GM10248 (cell line): ENCODE measurements at places on chromosomes 3 and 15.
A peak's percentile ranks its signal among the peaks of the same experiment; 100 is the strongest.

DNA sequence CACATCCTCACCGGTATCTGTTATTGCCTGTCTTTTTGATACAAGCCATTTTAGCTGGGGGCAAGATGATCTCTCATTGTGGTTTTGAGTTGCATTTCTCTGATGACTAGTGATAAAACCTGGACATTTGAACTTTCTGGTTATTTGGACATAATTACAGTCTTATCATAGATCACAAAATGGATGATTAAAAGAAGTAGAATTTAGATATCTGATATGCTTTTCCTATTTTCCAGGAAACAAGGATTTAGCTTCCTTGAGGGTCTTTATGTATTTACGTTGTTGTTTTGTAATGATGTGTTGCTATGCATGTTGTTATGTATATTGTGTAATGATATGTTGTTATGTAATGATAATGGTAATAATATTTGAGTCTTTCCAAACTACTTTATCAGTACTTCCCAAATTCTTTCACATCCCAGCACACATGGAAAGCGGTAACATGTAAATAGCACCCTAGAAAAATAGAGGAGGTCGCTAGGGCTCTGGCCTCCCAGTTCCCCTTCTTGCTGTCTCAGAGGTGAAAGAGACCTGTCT lies 53.8 kb downstream of the GJD2 start:
- no peak for DNase-seq

DNA sequence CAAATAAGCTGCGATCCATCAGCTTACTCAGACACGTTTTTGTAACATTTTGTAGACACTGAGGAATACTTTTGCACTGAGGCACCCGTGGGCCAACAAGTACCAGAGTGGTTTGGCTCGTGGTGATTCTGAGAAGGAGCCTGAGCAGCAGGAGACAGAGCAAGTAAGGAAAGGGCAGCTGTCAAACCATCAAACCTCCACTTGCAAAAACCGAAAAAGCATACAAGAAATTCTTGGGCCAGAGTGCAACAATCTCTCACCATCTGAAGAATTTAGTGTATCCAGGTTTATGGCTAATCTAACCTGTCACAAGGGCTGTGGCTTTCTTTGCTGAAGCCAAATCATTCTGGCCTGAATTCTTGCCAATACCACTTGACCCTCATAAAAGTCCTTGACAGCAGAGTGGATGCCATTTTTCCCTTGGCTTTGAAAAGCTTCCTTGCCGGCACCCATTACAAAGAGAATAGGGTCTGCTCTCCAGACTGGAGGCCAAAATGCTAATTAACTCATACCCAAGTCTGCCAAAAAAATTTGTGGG lies 56.7 kb downstream of the MYO1E start:
- DNase-seq = no peak

DNA sequence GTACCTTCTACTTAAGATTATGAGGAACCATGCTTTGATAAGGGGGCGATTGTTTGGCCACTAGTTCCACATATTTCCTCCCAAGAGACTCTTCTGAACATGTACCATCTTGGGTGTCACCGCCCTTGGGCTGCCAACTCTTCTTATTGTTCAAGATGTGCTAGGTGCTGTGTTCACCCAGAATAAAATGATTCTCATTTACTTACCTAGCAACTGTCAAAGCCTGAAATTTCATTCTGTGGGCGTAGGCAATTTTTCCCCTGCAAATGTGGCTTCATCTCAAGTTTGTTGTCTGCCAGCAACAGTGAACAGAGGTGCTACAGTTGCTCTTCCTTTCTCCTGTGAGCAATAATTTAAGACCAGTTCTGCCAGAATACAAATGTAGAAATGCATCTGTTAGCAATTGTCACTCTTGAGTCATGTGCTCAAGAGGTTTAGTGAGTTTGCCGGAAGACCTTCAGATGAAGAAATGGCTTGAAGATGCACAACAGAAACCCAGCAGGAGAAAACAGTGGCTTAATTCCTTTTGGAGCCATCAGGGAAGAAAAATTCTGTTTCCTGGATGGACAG lies 41.3 kb upstream of the RARB start:
- no peak for DNase-seq

DNA sequence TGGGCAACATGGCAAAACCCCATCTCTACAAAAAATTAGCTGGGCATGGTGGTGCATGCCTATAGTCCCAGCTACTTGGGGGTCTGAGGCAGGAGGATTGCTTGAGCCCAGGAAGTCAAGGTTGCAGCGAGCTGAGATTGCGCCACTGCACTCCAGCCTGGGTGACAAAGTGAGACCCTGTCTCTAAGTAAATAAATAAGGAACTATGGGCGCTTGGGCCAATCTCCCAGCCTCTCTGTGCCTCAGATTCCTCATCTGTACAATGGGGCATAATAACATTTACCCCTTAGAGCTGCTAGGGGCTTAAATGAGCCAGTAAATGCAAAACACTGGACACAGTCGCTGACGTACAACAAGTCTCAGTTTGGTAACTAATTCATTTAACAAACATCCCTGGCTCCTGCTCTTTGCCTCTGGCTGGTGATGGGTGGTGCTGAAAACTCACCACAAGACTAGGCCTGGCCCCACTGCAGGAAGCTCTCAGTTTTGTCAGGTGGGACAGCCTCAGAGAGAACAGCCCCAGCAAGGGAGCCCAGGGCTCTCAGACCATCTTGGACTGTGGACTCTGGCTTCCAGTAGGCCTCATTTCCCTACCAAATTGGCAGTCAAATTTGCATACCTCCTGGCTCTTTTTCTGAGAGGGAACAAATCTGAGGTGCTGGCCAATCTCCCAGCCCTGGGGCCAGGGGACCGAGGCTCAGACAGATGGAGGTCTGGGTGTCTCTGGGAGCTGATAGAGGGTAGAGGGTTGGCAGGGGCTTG lies 6.4 kb upstream of the TBC1D2B start:
- DNase-seq = peak; percentile 39

DNA sequence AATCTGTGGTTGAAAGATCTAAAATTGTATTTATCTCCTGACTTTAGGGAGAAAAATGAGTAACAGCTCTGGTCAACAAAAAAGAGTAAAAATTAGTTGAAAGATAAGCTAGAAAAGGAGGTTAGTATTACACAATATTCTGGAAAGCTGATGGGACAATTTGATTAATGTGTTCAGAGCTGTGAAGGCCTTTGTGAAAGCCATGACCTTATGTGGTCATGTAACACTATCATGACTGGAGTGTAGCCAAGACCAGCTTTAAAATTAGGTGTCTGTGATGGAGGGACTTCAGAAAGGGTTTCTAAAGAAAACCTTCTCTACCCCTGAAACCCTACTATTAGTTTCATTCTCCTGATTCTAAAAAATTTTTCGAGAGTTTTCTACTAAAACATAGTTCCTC lies 127.2 kb downstream of the NFKBIZ start:
- peak; percentile 37 for DNase-seq

DNA sequence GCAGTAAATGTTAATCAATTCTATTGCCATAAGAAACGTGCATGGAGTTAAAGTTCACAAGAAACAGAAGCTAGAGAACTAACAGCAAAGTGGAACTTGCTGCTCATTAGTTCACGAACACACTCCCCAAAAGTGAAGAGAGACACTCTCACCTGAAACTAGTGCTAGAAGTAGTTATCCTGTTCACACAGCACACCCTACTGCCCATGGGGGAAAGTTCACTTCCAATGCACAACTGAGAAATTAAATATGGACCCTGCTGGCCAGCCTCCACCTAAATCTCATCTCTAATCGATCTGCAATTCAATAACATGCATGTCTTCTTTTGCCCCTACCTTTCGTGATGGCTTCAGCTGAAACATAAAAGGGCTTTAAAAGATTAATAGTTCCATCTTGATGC lies 39.4 kb upstream of the FRMD4B start:
- DNase-seq = peak; percentile 37

GRCh38 chr15:68177742-68178141 lies 27.4 kb downstream of the CALML4 start:
- DNase-seq = no peak

- DNase-seq = no peak
These were observed 16.8 kb downstream of the CIDEC start for GRCh38 chr3:9863058-9863772.

DNA sequence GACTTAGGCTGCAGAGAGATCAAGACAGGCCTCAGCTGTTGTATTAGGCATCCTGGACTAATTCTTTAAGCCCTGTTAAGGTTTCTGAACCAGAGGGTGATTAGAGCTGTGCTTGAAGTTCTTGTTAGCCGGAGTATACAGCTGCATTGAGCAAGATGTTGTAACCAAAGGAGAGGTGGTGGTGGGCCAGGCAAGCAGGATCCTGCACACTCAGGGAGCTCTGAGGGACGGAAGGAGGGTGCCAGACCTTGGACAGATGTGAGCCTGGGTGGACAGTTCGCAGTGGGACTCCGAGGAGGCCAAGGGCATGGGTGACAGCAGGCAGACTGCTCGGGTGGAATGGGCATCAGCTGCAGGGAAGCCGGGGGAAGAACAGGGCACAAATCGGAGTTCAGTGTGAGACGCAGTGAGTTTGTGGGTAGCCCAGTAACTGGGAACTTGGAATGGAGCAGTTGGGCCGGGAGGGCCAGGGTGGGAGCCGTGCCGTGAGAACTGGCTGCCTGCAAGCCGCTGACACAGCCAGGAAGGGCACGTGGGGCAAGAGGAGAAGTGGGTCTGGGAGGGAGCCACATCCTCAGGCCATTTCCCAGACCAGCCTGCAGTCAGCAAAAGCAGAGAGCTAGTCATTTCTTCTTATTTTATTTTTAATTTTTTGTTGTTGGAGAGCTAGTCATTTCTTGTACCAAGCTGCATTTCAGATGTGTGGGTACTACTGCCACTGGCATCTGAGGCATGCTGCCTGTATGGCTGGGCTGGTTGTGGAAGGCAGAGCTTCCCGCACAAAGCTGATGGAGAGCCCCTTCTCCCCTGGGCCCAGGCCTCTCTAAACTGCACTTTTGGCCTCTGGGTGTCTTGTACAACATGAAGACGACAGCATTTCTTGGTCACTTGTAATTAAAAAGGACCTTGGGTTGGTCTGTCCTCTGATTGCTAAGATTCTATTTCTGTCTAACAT lies 61.0 kb downstream of the PGPEP1L start:
- DNase-seq = no peak

DNA sequence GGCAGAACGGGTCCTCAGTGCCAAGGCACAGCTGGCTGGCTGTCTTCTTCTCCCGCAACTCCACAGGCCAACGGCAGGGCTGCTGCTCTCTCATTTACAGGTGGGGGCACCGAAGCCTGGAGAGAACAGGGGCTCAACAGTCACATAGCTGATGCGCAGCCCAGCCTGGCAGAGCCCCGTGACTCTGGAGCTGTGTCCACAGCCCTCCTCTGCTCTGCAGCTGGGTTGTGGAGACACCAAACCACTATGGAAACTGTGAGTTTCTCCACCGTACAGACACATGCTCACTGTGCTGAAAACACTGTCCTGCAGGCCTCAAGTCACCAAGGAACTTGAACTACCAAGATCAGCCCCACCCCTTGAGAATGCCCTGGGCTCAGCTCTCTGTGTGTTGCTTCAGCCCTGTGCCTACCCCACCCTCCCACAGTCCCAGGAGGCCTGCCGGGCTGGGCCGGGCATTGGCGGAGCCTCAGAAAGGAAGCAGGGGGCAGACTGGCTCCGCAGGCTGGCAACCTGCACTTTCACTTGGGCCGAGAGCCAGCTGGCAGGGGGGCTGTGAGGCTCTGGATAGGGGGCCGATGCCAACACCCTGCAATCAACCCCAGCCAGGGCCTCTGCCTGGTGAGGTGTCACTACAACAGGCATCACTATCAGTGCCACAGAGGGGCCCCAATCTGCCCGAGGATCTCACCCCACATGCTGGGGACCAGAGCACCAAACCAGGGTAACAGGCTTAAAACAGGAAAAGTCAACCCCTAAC lies 113.7 kb upstream of the RPL32 start:
- no peak for DNase-seq

DNA sequence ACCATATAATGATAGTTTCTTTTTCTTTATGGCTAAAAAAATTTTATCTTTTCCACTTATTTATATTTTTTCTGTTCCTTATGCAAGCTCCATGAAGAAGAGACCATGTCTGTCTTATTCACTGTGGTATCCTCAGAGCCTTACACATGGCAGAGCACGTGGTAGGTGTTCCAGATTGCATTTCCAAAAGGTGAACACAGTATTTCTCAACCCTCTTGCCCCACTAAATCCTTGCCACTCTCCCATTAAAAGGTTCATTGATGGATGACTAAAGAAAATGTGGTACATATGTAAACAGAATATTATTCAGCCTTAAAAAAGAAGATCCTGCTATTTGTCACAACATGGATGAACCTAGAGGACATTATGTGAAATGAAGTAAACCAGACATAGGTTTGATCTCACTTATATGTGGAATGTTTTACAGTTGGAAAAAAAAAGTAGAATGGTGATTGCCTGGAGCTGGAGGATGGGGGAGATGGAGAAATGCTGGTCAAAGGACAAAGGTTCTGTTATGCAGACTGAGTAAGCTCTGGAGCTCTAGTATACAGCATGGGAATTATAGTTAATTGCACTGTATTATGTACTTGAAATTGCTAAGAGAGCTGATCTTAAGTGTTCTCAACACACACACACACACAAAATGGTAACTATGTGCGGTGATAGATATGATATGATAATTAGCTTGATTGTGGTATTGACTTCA lies 266.7 kb downstream of the CNTN3 start:
- no peak for DNase-seq

DNA sequence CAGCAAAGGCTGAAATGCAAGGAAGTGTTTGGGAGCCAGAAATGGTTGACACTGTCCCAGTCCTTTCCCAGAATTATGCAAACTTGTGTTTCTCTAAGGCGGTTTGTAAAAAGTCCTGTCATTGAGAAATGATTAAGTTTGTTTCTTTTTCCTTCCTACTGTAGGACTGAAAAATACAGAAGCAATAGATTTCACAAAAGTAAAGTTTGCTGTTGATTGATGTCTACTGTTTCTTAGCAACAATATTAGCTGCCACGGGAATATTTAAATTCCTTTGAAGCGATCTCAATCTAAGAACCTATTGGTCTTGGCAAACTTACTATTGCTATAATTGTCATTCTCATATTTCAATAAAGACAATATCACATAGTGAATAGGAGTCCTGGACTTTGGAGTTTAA lies 100.7 kb upstream of the IL12A start:
- DNase-seq = no peak

- DNase-seq = no peak
These were observed 636.8 kb upstream of the KCNMB2 start for GRCh38 chr3:177899275-177900067.

GRCh38 chr3:157410945-157411344 lies 25.7 kb upstream of the PTX3 start:
- DNase-seq = no peak

DNA sequence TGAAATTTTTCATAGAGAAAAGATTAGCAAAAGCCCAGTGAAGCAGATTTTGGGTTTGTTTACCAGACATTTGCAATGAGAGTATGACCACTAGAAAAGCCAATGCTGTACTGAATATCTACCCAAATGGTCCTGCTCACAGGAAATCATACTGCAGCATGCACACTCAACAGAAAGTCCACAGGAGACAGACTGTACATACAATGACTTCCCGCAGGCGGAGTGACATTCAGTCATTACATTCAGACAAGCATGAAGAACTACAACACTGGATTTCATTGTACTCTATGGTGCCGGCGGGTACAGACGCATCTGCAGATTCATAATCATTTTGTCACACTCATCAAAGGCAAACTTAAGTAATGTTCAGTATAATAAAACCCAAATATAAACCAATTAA lies 11.8 kb downstream of the LZTFL1 start:
- DNase-seq = no peak
